Chondrocyte (in vitro differentiated cells): ENCODE measurements at places on chromosomes 5 and 9.

DNA sequence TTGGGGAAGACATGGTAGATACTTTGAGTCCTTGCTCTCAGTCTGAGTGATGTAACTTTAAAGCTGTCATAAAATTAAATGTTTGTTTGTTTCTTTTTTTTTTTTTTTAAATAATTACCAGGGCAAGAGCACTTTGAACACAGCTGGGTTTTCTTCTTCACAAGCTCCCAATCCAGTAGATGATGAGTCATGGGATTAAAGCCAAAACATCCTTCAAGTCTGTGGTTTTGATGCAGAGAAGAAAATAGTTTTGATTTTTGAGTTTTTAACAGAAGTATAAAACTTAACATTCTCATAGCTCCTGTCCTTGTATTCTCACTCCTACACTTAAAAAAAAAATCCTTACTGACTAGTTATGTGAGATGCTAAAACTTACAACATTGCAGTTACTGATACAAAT, 34.8 kb upstream of the IL31RA start:
- DNase-seq, result no peak

DNA sequence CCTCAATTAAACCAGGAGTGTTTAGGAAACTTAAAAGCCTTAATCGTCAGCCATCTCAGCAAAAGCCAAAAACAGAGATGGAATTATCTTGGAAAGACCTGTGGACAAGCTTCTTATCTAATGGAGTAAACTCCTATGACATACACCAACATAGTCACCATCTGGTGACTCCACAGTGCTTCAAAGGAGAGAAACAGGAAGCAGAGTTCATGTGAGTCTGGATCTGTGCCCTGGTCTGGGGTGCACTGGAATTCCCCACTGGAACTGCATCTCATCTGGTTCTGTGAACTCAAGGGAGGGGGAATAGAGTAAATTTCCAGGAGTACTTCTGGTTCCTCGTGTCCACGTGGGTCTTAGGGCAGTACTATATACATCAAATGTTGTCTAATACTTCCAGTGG, 36.3 kb upstream of the KCNN2 start:
- no peak for DNase-seq

DNA sequence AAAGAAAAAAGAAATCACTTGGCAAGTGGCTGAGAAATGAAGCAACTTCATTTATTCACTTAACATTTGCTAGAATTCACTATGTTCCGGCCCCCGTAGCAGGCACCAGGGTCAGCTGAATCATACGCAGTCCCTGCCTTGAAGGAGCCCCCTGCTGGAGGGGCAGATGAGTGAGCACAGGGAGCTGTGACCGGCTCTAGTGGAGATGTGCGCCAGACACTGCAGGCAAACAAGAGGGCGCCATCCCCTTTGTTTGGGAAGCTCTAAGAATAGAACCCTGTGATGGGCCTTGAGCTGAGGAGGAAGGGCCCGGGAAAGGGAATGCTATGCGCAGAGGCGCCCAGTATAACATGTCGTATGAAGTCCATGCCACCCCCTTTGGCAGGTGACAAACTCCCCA, 20.2 kb upstream of the RPL26L1 start:
- peak; percentile 55 for DNase-seq

DNA sequence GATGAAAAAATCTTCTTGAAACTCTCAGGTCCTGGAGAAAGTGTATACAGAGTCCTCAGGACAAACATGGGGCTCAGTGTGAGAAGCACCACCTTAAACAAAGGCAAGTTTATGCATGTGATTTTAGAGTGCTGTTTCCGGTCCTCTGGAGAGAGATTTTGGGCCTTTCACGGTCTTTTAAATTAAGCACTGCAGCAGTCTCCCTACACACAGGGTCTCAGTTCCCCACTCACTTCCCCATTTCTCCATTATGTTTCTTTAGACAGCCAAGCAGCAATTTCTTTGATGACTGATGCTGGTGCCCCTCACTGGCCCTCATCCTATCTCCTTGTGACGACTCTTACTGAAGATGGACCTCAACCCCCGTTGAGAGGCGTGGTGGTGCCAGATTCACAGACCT, 220.2 kb upstream of the CLINT1 start:
- no peak for DNase-seq

DNA sequence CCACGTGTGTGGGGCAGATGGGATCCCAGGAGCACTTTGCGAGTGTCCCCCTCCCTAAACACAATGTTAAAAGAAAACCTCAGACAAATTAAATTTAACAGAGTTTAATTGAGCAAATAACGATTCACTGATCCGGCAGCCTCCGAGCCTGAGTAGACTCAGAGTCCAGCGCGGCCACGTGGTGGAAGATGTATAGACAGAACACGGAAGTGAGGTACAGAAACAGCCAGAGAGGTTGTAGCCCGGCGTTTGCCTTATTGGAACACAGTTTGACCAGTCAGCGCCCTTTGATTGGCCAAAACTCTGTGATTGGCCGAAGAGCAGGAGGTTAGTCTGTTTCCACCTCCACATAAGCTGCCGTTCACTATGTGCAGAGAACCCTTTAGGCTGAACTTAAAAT, 363.0 kb upstream of the IRX2 start:
- no peak for DNase-seq

- no peak for DNase-seq
Measured at GRCh38 chr5:135569755-135570452, 8.9 kb downstream of the CXCL14 start.

GRCh38 chr5:78127875-78128274, 166.6 kb downstream of the AP3B1 start:
- DNase-seq, result no peak

DNA sequence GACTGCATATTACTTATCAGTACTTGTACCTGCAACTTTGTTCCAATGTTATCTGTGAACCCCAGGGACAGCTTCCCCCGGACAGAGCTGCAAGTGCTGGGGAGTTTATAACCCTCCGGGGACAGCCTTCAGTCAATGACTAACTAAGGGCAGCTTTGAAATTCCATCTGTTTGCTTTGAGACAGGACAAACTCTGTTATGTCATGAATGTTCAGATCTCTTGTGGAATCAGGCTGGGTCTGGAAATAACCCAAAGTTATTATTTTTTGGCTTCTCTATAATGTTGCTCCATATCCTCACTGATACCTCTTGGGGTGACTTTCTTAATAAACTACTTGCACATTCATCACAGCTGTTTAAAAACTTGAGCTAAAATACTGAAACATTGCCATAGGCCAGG, 617.5 kb upstream of the TLE4 start:
- DNase-seq, result no peak

GRCh38 chr9:110256380-110257096, at the start of gene TXN:
Gene TXN (minus strand): TSS chr9:110256507. CDS start chr9:110256435, 72 bp downstream.
- DNase-seq, result peak; percentile 93

GRCh38 chr5:12320331-12320730, 416.1 kb upstream of the CTNND2 start:
- DNase-seq, result no peak

GRCh38 chr5:156893517-156893916, 43.4 kb downstream of the PPP1R2B start:
- no peak for DNase-seq

- DNase-seq, result no peak
Measured at GRCh38 chr5:6302684-6303083, 75.7 kb downstream of the MED10 start.
